ENCODE measurements at places on chromosomes 12 and 14. TPM values are rescaled to one million over a fixed set of nuclear protein-coding genes. Genes with fewer than 3 reads are reported as not detected.

MAP4K5 gene
- polyA plus RNA-seq = 55.1 TPM

PRICKLE1 gene
- 53.7 TPM for polyA plus RNA-seq

FBXO34 gene
- polyA plus RNA-seq = 33.3 TPM

ZNF385A gene
- 11.7 TPM for polyA plus RNA-seq

AMIGO2 gene
- 61.8 TPM for polyA plus RNA-seq

PAPLN gene
- polyA plus RNA-seq = 28.4 TPM

FLVCR2 gene
- 5.3 TPM for polyA plus RNA-seq

MYF6 gene
- 0.15 TPM for polyA plus RNA-seq

MDM1 gene
- polyA plus RNA-seq = 32.2 TPM

ESR2 gene
- polyA plus RNA-seq = 0.91 TPM

CACNA1C gene
- 8.6 TPM for polyA plus RNA-seq

CALCOCO1 gene
- polyA plus RNA-seq = 129 TPM

LRRC43 gene
- 5.2 TPM for polyA plus RNA-seq

AVPR1A gene
- 6.3 TPM for polyA plus RNA-seq

TBX3 gene
- 79.5 TPM for polyA plus RNA-seq

VRTN gene
- not detected for polyA plus RNA-seq

TAC3 gene
- polyA plus RNA-seq = 4.5 TPM

All from right renal pelvis (tissue), 4 donors.